ENCODE measurements at places on chromosomes 2 and 18.
A peak's percentile ranks its signal among the peaks of the same experiment; 100 is the strongest.

GRCh38 chr2:133652398-133652797, 84.1 kb upstream of the NCKAP5 start:
- DNase-seq = no peak

DNA sequence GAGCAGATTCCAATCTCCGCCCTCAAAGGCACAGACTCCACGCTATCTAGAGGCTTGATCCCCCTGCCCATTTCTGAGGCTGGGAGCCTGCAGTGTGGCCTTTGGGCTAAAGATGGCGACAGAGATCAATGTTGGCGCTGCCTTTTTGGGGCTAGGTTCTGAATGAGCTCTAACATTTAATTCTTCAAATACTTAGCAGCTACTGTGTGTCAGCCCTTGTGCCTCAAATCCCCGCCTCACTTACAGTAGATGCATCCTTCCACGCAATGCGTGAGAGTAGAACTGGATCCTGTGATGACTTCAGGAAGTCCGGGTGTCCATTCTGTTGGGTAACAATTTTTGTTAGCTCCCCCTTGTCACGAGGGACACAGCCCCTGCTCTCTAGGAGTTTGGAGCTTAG, 12.4 kb downstream of the IL1F10 start:
- DNase-seq = peak; percentile 52

DNA sequence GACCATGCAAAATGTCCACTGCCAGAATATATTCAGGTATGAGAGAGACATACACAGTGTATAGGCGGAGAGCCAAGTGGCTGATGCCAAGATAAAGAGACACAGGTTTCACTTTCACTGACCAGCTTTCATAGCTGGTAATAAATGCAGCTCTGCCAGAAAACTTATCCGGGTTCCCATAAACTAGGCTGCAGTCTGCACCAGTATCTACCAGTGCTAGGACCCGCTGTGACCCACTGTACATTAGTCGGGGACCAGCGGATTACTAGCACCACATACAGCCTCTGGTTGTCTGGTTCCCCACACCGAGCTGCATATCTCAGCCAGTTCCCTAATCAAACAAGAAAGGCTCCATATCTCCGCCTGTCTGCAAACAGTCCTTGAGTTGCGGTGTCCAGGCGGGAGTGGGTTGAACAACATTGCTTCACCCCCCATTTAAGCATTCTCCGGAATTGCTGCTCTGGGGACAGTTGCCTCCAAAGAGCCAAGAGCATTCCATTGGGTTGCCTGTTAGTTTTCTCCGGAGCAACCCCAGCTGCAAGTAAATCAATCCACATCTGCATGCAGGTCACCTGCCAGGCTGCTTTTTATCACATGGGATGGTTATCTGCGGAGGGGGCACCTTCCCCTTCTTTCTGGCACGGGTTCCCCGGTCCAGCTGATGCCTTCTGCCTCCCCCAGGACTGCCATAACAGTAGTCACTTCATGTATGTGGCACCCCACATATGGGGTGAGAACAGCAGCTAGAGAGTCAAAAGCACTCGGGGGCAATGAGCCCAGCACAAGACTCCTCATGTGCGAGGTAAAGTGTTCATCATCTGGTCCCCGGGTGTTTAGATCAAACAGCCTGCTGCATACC, 18.0 kb upstream of the KLHL23 start:
- no peak for DNase-seq

- DNase-seq = no peak
Observed at GRCh38 chr2:114754907-114755563, 312.6 kb downstream of the DPP10 start.

DNA sequence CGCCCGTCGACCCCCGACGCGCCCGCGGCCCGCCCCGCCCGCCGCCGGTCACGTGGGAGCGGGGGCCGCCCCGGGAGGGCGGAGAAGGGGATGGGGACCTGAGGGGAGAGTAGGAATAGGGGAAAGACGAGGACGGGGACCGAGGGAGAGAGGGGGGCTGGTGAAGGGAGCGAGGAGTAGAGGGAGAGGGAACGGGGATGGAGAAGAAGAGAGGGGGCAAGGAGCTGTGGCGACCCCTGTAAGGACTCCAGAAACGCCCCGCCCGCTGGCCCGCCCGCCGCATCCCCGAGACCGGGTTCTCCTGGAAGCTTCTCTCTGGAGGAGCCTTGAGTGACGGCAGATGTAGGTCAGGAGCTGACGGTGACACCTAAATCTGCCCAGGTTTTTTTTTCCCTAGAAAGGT, 615 bp downstream of the ADNP2 start:
- no peak for DNase-seq

GRCh38 chr2:12126318-12126717, 379.9 kb downstream of the LPIN1 start:
- no peak for DNase-seq

Measured in activated CD4-positive, alpha-beta T cell treated with anti-CD3 and anti-CD28 coated beads for 24 hours (primary cell).